ENCODE measurements at places on chromosomes 5 and 9. TPM values are rescaled to one million over a fixed set of nuclear protein-coding genes. Genes with fewer than 3 reads are reported as not detected.

The PTGER4 gene
- 45.7 TPM for total RNA-seq

The AK3 gene
- 34.4 TPM for total RNA-seq

The TRIM14 gene
- total RNA-seq: 124 TPM

The PELO gene
- 7.8 TPM for total RNA-seq

The SPATA31A3 gene
- not detected for total RNA-seq

The NSMF gene
- 60.3 TPM for total RNA-seq

The ADRA1B gene
- total RNA-seq: not detected

The SPAAR gene
- total RNA-seq: not detected

The TMEM215 gene
- total RNA-seq: not detected

The TAF11L5 gene
- total RNA-seq: not detected

Data from activated CD4-positive, alpha-beta T cell treated with anti-CD3 and anti-CD28 coated beads, Interleukin-2, amount 10 ng/mL, durations not matched to agents 7 days and 5 days (primary cell).